ENCODE measurements at places on chromosomes 1 and 21. TPM values are rescaled to one million over a fixed set of nuclear protein-coding genes. Genes with fewer than 3 reads are reported as not detected.

DNA sequence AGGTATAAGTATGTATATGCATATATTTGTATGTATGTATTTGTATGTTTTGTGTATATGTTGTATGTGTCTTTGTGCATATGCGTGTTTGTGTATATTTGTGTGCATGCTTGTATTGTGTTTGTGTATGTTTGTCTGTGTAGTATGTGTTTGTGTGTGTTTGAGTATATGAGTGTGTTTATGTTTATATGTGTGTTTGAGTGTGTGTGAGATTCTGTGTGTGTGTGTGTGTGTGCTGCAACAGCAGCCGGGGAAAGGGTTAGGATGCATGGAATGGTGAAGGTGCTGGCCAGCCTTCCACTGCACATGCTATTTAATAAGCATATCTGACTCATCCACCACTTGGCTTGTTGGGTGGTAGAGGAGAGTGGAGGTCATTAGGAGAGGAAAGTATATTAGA, 46.6 kb upstream of the RAB4A start:
- H3K4me1 ChIP-seq: peaks cover 7% of the 10 kb centered on the region
- no peaks in the 10 kb centered on the region for H3K36me3 ChIP-seq
- no peak overlapping the region for H3K27ac ChIP-seq
- DNase-seq: no peak
- no peak overlapping the region for H3K4me3 ChIP-seq

GRCh38 chr1:145707183-145707867, at the start of gene PDZK1:
Gene PDZK1, minus strand, starts transcription at chr1:145707368. Its CDS starts 19,347 bp downstream, at chr1:145688021.
- DNase-seq: no peak
- H3K4me3 ChIP-seq: no peak within 1 kb of the TSS
- no peaks in the 10 kb centered on the region for H3K27me3 ChIP-seq
- peak within 1 kb of the TSS; percentile 67 for H3K27ac ChIP-seq

- H3K4me3 ChIP-seq: no peak overlapping the region
- no peaks in the 10 kb centered on the region for H3K4me1 ChIP-seq
- no peak for DNase-seq
- no peaks in the 10 kb centered on the region for H3K36me3 ChIP-seq
These were observed 67.9 kb upstream of the KIRREL1 start for GRCh38 chr1:157925419-157926166.

GRCh38 chr1:190399233-190399632, 78.4 kb downstream of the BRINP3 start:
- no peak for DNase-seq
- H3K27ac ChIP-seq: no peak overlapping the region
- H3K4me3 ChIP-seq: no peak overlapping the region
- no peaks in the 10 kb centered on the region for H3K4me1 ChIP-seq
- no peaks in the 10 kb centered on the region for H3K36me3 ChIP-seq
- H3K27me3 ChIP-seq: no peaks in the 10 kb centered on the region

GRCh38 chr1:209265301-209265700, 318.2 kb upstream of the CAMK1G start:
- no peaks in the 10 kb centered on the region for H3K4me1 ChIP-seq
- no peak for DNase-seq
- no peak overlapping the region for H3K27ac ChIP-seq
- H3K36me3 ChIP-seq: no peaks in the 10 kb centered on the region

DNA sequence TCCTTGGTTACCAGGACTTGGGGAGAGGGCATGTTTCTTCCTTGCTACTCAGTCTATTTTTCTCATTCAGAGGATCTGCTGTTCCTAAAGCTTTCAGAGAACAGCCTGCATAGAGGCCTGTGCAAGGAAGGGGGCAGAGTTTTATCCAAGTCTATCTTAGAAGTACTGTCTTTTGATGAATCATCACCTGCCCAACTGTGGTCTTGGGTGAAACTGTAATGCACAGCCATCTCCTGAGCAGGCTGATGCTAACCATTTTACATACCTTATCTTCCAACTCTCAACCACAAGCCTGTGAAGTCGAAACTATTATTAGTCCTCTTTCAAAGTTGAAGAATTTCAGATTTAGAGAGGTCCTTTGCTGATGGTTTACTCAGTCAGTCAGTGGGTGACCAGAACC, 368.0 kb downstream of the HHAT start:
- H3K27me3 ChIP-seq: peaks cover 1% of the 10 kb centered on the region
- no peak overlapping the region for H3K27ac ChIP-seq
- no peak overlapping the region for H3K4me3 ChIP-seq
- H3K4me1 ChIP-seq: peaks cover 15% of the 10 kb centered on the region
- DNase-seq: no peak

- no peak for DNase-seq
- no peak overlapping the region for H3K4me3 ChIP-seq
- peaks cover 11% of the 10 kb centered on the region for H3K4me1 ChIP-seq
- H3K27ac ChIP-seq: no peak overlapping the region
These were observed 95.3 kb downstream of the COP1 start for GRCh38 chr1:176111835-176112234.

GRCh38 chr1:53501065-53502005, 42.1 kb downstream of the DMRTB1 start:
- H3K27me3 ChIP-seq: no peaks in the 10 kb centered on the region
- H3K36me3 ChIP-seq: no peaks in the 10 kb centered on the region
- peaks cover 3% of the 10 kb centered on the region for H3K4me1 ChIP-seq
- no peak for DNase-seq
- no peak overlapping the region for H3K4me3 ChIP-seq

DNA sequence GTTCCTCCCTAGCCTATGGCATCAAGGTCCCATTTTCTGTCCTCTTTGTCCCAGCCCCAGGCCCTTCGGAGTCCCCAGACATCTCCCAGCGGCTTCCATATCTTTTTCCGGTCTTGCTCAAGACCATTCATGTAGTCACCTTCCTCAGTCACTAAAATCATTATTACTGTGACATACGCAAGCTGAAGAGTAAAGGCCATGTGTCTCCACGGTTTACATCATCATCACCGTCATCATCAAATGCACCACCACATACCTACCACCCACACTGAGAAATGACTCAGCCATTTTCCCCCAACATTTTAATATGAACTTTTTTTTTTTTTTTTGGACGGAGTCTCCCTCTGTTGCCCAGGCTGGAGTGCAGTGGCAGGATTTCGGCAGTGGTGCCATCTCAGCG, 43.4 kb downstream of the FHAD1 start:
- no peak overlapping the region for H3K4me3 ChIP-seq
- no peak overlapping the region for H3K27ac ChIP-seq
- no peak for DNase-seq
- H3K27me3 ChIP-seq: peaks cover 3% of the 10 kb centered on the region

GRCh38 chr1:91803847-91804545, 82.0 kb downstream of the TGFBR3 start:
- H3K4me1 ChIP-seq: peaks cover 34% of the 10 kb centered on the region
- H3K27ac ChIP-seq: peak overlapping the region; percentile 100
- peak overlapping the region; percentile 84 for H3K4me3 ChIP-seq
- no peaks in the 10 kb centered on the region for H3K27me3 ChIP-seq

- peaks cover 3% of the 10 kb centered on the region for H3K36me3 ChIP-seq
- H3K27ac ChIP-seq: no peak overlapping the region
- peak overlapping the region; percentile 57 for H3K4me3 ChIP-seq
- peaks cover 75% of the 10 kb centered on the region for H3K27me3 ChIP-seq
- no peak for DNase-seq
These were observed 638 bp upstream of the OLIG2 start for GRCh38 chr21:33025106-33025488.

- DNase-seq: no peak
- H3K27me3 ChIP-seq: peaks cover 12% of the 10 kb centered on the region
- H3K27ac ChIP-seq: no peak overlapping the region
- H3K4me3 ChIP-seq: no peak overlapping the region
- H3K36me3 ChIP-seq: no peaks in the 10 kb centered on the region
These were observed 17.3 kb downstream of the RIMS3 start for GRCh38 chr1:40648200-40648599.

- H3K36me3 ChIP-seq: no peaks in the 10 kb centered on the region
- no peak overlapping the region for H3K4me3 ChIP-seq
- H3K27me3 ChIP-seq: no peaks in the 10 kb centered on the region
- no peak overlapping the region for H3K27ac ChIP-seq
- H3K4me1 ChIP-seq: peaks cover 3% of the 10 kb centered on the region
- no peak for DNase-seq
These were observed 8.7 kb downstream of the GNAT2 start for GRCh38 chr1:109610609-109611307.

DNA sequence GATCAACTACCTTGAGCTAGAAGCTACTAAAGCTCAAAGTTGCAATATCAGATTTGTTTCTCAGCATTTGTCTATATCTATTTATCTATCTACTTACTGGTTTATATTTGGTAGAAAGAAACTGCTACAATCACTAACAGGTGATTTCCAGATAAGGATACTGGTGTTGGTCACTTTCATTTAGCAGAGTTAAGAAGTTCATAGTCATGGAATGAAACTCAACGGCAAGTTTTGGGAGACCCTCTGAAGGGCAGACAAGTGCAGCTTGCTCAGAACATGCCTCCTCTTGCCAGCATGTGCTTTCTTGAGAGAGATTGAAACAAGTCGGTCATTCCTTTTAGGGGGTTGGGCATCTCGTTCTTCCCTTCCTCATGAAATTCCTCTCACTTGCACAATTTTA, 296.5 kb downstream of the GRIK1 start:
- no peaks in the 10 kb centered on the region for H3K36me3 ChIP-seq
- no peak for DNase-seq
- no peak overlapping the region for H3K4me3 ChIP-seq
- no peaks in the 10 kb centered on the region for H3K27me3 ChIP-seq

DNA sequence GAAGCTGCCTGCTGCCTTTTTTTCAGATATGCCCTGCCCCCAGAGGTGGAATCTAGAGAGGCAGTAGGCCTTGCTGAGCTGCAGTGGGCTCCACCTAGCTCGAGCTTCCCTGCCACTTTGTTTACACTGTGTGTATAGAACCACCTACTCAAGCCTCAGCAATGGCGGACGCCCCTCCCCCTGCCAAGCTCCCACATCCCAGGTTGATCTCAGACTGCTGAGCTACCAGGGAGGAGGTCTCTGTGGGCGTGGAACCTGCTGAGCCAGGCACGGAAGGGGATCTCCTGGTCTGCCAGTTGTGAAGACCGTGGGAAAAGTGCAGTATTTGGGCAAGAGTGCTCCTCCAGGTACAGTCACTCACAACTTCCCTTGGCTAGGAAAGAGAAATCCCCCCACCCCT, 65.1 kb downstream of the MSH4 start:
- no peak overlapping the region for H3K27ac ChIP-seq
- H3K4me3 ChIP-seq: no peak overlapping the region
- H3K4me1 ChIP-seq: no peaks in the 10 kb centered on the region
- no peak for DNase-seq

DNA sequence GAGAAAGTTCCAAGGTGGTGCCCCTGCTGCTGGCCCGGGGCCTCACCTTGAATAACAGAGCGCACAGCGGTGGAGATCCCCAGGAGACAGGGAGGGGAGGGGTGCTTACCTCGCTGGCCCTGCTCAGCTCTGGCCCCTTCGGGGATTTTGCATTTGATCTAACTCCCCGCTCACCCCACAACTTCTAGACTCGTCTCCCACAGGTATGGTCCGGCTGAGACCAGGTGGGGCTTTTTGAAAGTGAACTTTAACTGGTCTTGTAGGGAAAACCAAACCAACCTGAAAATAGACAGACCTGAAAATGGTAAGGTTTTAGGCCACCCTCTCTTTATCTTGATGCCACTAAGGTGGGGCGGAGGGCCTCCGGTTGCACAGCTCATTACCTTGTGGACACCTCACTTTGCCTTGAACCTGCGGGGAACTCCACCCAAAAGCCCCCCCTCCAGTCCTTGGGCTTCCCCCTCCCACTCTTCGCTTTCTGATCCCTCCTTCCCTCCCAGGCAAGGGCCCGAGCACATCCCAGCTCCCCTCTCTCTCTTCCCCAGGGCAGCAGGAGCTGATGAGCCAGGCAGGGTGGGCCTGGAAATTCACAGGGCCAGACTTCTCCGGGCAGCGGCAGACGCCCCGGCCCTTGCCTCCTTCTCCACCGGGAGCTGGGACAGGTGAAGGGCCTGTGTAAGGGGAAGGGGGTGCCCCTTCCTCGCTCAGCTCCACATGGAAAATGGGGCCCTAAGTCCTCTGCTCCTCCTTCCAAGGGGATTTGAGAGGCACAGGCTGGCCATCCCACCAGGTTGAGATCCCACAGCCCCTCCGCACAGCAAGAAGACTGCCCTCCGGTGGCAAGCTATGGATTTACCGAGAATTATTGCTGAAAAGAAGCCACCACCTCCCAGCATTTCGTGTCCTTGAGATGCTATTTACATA, 16.1 kb downstream of the TNFRSF8 start:
- H3K36me3 ChIP-seq: peaks cover 15% of the 10 kb centered on the region
- no peaks in the 10 kb centered on the region for H3K27me3 ChIP-seq
- H3K4me3 ChIP-seq: no peak overlapping the region
- peak overlapping the region; percentile 88 for H3K27ac ChIP-seq

The UTP25 gene
- total RNA-seq: 15.2 TPM

The PKNOX1 gene
- total RNA-seq: 20.8 TPM

All from naive thymus-derived CD8-positive, alpha-beta T cell (primary cell).